Stimulated activated CD8-positive, alpha-beta memory T cell treated with anti-CD3 and anti-CD28 coated beads, Interleukin-7, amount 100 ng/mL, for 1 hour (primary cell): ENCODE measurements at places on chromosomes 4 and X.

- DNase-seq = no peak
Measured at GRCh38 chr4:97759785-97760184, 383.5 kb downstream of the STPG2 start.

GRCh38 chr4:125773502-125773901 lies 458.7 kb downstream of the FAT4 start:
- DNase-seq = no peak

- peak; percentile 23 for DNase-seq
Measured at GRCh38 chrX:130170752-130171445, 863 bp upstream of the RAB33A start.

- no peak for DNase-seq
Measured at GRCh38 chr4:92789741-92790140, 486.0 kb downstream of the GRID2 start.

- DNase-seq = no peak
Measured at GRCh38 chrX:65874110-65874509, 165.8 kb downstream of the VSIG4 start.

- DNase-seq = no peak
Measured at GRCh38 chrX:104568304-104568915, 2.4 kb downstream of the IL1RAPL2 start.

DNA sequence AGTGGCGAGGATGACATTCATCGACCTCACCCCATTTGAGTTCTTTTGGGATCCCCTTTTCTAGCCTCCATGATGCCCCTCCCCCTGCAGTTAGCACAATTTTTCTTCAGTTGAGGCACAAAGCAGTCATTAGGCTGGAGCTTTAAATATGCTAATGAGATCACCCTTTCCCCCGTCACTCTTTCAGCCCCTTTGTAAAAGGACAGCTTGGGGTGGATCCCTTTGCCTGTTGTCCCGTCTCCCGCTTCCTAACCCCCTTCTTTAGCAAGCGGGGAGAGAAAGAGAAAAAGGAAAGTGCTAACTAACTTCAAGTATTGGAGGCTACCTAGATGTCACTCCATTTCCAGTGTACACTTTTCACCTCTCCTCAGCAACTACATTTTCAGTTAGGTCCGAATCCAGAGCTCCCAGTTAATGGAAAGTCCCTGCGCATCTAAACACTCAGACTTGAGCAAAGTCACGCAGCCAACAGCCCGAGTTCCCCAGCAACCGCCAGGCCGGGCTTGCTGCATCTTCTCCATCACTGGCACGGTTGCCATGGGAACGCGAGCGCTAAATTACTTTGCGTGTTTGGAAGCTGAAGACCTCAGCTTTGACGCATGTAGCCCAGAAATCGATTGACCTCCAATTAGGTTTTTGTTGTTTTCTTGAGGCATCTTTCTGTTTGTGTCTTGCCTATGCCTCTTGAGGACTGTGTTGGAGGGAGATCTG lies 76.8 kb downstream of the RTL5 start:
- no peak for DNase-seq

DNA sequence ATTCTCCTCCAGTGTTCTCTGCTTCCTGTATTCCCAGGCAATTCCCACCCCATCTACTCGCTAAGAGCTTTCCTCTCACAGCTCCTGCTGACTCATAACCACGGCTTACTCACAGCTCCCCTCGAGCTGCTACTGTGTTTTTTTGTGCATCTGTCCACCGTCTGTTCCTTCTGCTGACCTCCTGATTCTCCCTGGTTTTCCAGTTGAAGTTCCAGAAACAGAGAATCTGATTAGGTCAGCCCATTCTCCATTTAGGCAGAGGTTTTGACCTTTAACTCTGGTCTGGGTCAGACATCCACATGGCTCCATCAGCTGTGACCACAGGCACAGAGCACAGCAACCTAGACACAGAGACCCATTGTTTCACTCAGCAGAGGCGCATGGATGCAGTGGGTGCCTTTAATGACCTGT lies 5.5 kb upstream of the SMIM20 start:
- DNase-seq = no peak

DNA sequence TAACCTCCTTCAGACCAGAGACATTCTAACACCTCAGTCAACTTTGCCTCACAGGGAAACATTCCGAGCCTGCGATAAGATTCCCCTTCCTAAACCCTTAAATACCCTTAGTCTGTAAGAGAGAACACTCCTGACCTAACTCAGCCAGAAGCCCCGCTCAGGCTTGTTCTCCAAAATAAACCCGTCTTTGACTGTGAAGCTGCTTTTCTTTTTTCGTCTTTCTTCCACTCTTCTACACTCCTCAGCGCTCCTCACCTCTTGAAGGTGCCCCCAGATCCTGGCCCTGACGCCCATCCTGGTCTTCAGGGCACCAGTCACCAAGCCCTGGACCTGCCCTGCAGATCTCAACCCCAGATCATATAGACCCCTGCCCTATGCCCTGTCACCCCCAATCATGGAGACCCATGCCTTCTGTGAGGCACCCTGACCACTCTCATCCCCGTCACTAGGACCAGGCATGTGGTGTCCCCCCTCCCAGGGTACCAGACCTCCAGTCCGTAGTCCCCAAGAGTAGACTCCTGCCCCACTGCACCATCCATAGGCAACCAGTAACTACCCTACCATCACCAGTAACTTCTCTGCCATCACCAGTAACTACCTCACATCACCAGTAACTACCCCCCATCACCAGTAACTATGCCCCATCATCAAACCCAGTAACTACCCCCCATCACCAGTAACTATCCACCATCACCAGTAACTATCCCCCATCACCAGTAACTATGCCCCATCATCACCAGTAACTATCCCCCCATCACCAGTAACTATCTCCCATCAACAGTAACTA lies 3.5 kb downstream of the ASMTL start:
- no peak for DNase-seq

- no peak for DNase-seq
Measured at GRCh38 chr4:82885410-82885809, 5.5 kb downstream of the SEC31A start.

GRCh38 chr4:38983787-38984598 lies 48.2 kb downstream of the TMEM156 start:
- no peak for DNase-seq

GRCh38 chr4:140924761-140925392 lies 168.7 kb upstream of the TBC1D9 start:
- DNase-seq = no peak

GRCh38 chrX:2521092-2521926 lies 20.5 kb upstream of the DHRSX start:
- no peak for DNase-seq

- no peak for DNase-seq
Measured at GRCh38 chr4:152920768-152921167, 15.4 kb upstream of the FHDC1 start.

DNA sequence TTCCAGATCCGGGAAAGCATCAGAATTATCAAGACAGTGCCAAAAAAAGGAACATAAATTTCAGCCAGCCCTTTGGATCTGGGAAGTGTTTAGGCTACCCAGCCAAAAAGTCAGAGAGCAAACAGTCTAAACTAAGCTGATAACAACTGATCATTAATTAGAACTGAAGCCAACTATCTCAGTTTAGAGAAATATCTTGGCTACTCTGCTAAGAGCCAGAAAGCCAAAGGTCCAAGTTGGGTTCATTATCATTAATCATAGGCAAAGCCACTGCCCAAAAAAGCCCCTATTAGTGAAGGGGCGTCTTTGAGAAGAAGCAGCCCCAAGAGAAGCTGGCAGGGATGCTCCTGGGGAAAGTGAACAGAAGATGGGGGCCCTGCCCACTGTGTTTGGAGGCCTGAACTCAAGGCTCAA lies 37.0 kb upstream of the SHISA3 start:
- no peak for DNase-seq

- no peak for DNase-seq
Measured at GRCh38 chrX:138710866-138711341, 613 bp downstream of the FGF13 start.

DNA sequence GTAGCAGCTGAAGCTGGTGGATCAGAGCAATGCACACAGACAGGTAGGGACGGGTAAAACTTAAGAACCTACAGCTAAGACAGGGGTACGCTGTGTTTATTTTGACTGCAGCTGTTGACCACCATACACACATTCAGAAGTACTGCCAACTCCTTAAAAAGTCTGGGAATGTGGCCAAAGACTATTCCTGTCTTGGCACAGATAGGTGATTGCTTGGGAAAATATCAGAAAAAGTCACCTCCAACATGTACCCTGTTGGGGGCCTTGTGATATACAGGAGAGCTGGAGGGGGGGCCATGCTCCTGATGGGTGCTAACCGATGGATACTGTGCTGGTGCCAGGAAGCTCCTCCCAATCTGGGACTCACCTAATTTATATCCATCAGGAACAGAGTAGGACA lies 121.2 kb downstream of the VCX2 start:
- no peak for DNase-seq

- no peak for DNase-seq
Measured at GRCh38 chrX:11666952-11667685, 1.4 kb upstream of the ARHGAP6 start.

- DNase-seq = no peak
Measured at GRCh38 chrX:42143866-42144592, 220.7 kb upstream of the CASK start.

- DNase-seq = no peak
Measured at GRCh38 chr4:184889666-184890335, 64.0 kb upstream of the ACSL1 start.

GRCh38 chrX:148043271-148043855 lies 62.2 kb downstream of the FMR1NB start:
- no peak for DNase-seq

- DNase-seq = no peak
Measured at GRCh38 chrX:19609541-19609940, 94.2 kb upstream of the MAP3K15 start.

DNA sequence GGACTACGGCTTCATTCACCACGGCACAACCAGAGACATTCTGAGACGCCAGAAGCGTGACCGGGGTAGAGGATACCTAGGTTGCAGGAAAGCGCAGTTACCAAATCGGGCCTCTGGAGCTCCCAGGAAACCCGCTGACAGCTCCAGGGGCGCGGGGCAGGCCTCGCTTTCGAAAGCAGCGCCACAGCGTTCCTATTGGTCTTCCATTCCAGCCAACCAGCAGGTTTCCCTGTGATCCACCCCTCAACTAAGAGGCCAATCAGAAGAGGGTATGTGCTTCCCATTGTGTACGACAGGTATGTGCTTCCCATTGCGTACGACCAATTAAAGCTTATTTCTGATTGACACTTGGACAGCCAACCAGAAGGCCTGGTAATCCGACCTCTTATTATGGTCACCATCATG lies 14.9 kb downstream of the SNX12 start:
- DNase-seq = no peak

- no peak for DNase-seq
Measured at GRCh38 chrX:8546715-8547114, 82.1 kb downstream of the VCX3B start.
